ENCODE measurements at places on chromosomes 7 and 10.

GRCh38 chr7:40865441-40866233, 730.8 kb downstream of the SUGCT start:
- no peaks in the 10 kb centered on the region for H3K27me3 ChIP-seq
- H3K36me3 ChIP-seq: no peaks in the 10 kb centered on the region
- H3K4me1 ChIP-seq: no peaks in the 10 kb centered on the region
- DNase-seq: no peak
- H3K27ac ChIP-seq: no peak overlapping the region
- no peak overlapping the region for H3K4me3 ChIP-seq

DNA sequence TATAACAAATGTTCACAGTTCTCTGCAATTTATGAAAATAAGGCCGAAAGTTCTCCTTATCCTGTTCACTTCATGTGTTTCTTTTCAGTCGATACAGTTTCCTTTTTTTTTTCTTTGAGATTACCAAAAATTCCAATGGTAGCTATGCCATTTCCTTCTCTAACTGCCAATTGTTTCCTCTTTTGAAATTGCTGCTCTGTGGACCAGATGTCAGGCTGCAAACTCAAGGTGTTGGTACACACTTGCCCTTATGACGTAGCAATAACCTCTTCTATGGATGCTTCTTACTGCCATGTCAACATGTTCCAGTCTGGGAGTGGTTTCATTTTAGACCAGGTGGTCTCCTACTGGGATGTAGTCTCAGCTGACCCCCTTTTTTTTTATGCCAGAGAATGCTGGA, 52.9 kb downstream of the CASD1 start:
- DNase-seq: no peak
- no peaks in the 10 kb centered on the region for H3K27me3 ChIP-seq
- H3K4me1 ChIP-seq: no peaks in the 10 kb centered on the region
- no peak overlapping the region for H3K27ac ChIP-seq
- H3K36me3 ChIP-seq: peaks cover 23% of the 10 kb centered on the region
- H3K4me3 ChIP-seq: no peak overlapping the region

DNA sequence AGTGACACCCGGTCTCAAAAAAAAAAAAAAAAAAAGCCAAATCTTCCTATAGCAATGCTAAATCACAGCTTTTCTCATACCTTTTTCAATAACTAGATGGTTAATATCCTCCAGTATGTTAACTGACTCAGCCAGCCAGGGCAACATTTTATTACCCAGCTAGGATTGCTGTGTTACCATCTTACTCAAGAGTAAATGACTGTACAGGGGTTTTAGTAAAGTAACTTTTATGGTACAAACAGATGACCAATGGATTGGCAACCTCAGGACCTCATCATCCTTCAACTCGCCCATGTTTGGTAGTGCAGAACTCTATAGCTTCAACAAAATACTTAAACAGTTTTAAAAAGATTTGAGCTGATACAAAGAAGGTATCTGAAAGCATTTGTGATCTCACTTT, 59.5 kb downstream of the HBP1 start:
- H3K27me3 ChIP-seq: no peaks in the 10 kb centered on the region
- no peak overlapping the region for H3K4me3 ChIP-seq
- H3K27ac ChIP-seq: no peak overlapping the region
- H3K36me3 ChIP-seq: no peaks in the 10 kb centered on the region

- DNase-seq: no peak
- H3K27ac ChIP-seq: no peak overlapping the region
- no peak overlapping the region for H3K4me3 ChIP-seq
- H3K4me1 ChIP-seq: no peaks in the 10 kb centered on the region
- H3K27me3 ChIP-seq: no peaks in the 10 kb centered on the region
Observed at GRCh38 chr10:52965938-52966401, 193.4 kb upstream of the MBL2 start.

- H3K4me3 ChIP-seq: no peak overlapping the region
- H3K27me3 ChIP-seq: no peaks in the 10 kb centered on the region
- peaks cover 6% of the 10 kb centered on the region for H3K4me1 ChIP-seq
Observed at GRCh38 chr7:57216340-57216739, 84.1 kb upstream of the ZNF479 start.

GRCh38 chr10:95289003-95289920, 1.5 kb downstream of the PDLIM1 start:
- H3K4me3 ChIP-seq: peak overlapping the region; percentile 84
- no peak for DNase-seq
- H3K4me1 ChIP-seq: peaks cover 15% of the 10 kb centered on the region

DNA sequence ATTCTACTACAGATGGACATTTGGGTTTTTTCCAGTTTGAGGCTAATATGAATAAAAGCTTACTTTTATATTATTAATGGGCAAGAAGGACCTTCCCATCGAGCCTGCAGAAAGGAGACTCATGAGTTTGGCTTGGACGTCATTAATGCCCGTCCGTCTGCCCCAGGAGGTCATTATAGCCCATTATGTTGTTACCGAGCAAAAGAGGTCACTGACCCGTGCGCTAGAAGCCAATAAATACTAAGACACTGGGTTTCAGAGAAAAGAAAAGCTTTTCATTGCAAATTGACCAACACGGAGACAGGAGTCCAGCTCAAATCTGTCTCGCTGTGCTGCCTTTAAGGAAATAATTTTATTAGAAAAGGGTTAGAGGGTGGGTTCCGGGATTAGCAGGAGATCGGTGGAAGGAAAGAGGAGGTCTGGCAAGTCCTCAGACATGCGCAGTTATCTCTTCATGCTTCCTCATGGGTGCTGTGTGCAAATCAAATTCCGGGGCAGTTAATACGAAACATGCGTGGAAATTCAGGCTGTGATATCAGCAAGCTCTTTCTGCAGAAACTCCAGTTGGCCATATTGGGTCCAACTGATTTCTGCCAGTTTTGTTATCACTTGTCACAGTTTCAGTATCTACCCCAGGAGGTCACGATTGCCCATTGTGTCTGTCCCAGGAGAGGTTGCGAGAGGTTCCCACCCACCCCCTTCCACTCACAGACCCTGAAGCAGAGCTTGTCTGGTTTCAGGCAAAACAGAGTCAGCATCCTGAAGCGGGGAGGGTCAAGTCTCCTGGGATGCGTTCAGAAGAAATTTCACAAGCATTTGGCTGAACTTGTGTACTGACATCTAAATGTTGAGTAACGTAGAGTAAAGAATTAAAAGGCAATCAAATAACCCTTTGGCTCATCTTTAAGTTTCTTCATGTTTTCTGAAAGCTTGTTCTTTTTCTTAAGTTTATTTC, 1.1 kb upstream of the GALNTL5 start:
- H3K27me3 ChIP-seq: peaks cover 3% of the 10 kb centered on the region
- H3K36me3 ChIP-seq: peaks cover 5% of the 10 kb centered on the region
- no peaks in the 10 kb centered on the region for H3K4me1 ChIP-seq
- no peak for DNase-seq
- no peak overlapping the region for H3K4me3 ChIP-seq

DNA sequence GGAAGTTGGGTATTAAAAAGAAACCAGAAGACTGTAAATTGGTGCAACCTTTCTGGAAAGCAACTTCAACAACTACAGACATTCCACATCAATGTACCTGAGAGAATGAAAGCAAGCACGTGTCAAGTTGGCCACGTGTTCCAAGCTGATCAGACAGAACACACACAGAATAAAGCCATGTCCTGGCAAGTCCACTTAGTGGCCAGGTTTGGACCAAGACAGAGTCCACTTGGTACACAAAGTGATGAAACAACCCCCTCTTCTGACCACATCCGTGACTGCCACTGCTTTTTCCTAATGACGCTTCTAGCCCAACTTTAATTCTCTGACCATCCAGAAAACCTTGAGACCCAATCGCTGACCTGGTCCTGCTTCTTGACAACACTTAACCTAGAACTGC, 109.4 kb downstream of the ABLIM1 start:
- no peaks in the 10 kb centered on the region for H3K27me3 ChIP-seq
- peaks cover 58% of the 10 kb centered on the region for H3K4me1 ChIP-seq
- DNase-seq: no peak
- H3K4me3 ChIP-seq: peak overlapping the region; percentile 43
- H3K36me3 ChIP-seq: no peaks in the 10 kb centered on the region

GRCh38 chr10:71864911-71865361, 13.9 kb upstream of the PSAP start:
- no peaks in the 10 kb centered on the region for H3K4me1 ChIP-seq
- H3K27ac ChIP-seq: no peak overlapping the region
- H3K27me3 ChIP-seq: peaks cover 2% of the 10 kb centered on the region
- no peak for DNase-seq

DNA sequence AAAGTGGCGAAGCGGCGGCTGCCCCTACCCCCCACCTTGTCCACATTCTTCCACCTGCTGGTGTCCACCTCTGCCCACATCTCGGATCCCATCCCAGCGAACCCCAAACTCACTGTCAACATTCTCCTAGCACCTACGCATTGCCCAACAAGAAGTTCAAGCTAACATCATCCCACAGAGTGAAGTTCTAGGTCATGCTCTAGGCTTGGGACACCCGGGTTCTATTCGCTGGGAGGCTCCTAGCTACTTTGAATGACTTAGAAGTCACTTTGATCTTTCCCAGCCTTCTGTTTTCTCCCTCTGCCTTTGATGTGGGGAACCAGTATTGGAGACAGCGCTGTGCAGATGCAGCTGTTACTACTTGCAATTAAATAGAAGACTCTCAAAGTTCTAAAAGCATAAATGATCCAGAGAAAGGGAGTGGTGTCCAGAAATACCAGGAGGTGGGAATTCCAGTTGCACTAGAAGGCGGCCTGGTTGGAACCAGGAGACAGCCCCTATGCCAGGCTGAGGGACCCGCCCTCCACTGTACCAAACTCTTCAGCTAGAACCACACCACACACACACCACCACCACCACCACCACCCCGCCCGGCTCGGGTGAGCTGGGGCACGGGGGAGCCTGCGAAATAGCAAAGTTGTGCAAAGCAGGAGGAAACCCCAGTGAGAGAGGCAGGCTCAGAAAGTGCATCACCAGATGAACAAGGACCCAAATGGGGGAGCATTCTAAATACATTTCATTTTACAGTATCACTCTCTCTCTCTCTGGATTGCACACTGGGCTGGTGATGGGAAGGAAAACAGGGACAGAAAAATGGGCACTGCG, 5.5 kb upstream of the VGF start:
- no peak overlapping the region for H3K27ac ChIP-seq
- peaks cover 70% of the 10 kb centered on the region for H3K4me1 ChIP-seq
- H3K4me3 ChIP-seq: peak overlapping the region; percentile 67
- H3K27me3 ChIP-seq: peaks cover 66% of the 10 kb centered on the region
- H3K36me3 ChIP-seq: no peaks in the 10 kb centered on the region
- no peak for DNase-seq

DNA sequence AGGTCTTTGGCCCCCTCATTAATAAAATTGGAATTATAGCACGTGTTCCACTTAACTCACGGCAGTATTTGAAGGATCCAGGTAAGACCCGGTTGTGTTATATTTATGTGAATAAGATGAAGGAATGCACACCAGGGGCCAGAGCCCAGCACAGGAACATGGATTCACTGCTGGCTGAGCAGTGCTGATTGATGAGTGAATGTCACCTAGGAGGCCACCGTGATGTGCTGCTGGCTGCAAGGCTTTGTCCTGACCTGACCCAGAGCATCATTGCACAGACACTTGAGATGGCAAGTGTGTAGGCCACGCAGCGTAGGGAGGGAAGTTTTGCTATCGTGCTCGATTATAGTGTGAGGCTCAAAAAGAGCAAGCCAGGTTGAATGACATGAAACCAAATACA, 350.7 kb upstream of the MGMT start:
- peaks cover 18% of the 10 kb centered on the region for H3K4me1 ChIP-seq
- no peak for DNase-seq
- H3K36me3 ChIP-seq: no peaks in the 10 kb centered on the region
- no peak overlapping the region for H3K27ac ChIP-seq
- no peak overlapping the region for H3K4me3 ChIP-seq

- H3K36me3 ChIP-seq: no peaks in the 10 kb centered on the region
- DNase-seq: no peak
- no peaks in the 10 kb centered on the region for H3K4me1 ChIP-seq
- H3K4me3 ChIP-seq: no peak overlapping the region
- no peak overlapping the region for H3K27ac ChIP-seq
Observed at GRCh38 chr10:104844073-104844472, 203.0 kb downstream of the SORCS3 start.

- no peak for DNase-seq
- H3K4me1 ChIP-seq: no peaks in the 10 kb centered on the region
- H3K36me3 ChIP-seq: peaks cover 3% of the 10 kb centered on the region
- no peak overlapping the region for H3K4me3 ChIP-seq
- H3K27me3 ChIP-seq: peaks cover 7% of the 10 kb centered on the region
- no peak overlapping the region for H3K27ac ChIP-seq
Observed at GRCh38 chr7:107982042-107982840, 20.7 kb downstream of the LAMB1 start.

DNA sequence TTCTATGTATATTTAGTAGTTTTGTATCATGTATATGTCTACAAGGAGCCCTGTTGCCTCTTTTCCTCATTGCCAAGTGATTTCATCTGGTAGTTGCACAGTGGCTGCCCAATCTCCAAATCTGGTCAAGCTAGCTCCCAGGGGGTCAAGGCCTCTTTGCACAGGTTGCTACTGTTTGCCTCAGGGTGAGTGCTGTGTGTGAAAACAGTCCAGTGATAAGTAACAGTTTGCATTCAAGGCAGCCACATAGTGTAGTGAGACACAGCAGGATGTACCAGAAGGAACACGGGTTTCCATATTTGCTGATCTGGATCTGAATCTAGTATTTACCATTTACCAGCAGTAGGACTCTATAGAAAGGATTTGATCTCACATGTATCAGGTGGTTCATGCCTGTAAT, 13.3 kb upstream of the EPC1 start:
- peaks cover 13% of the 10 kb centered on the region for H3K36me3 ChIP-seq
- H3K27ac ChIP-seq: no peak overlapping the region
- no peak for DNase-seq
- H3K4me1 ChIP-seq: peaks cover 65% of the 10 kb centered on the region
- H3K27me3 ChIP-seq: no peaks in the 10 kb centered on the region

DNA sequence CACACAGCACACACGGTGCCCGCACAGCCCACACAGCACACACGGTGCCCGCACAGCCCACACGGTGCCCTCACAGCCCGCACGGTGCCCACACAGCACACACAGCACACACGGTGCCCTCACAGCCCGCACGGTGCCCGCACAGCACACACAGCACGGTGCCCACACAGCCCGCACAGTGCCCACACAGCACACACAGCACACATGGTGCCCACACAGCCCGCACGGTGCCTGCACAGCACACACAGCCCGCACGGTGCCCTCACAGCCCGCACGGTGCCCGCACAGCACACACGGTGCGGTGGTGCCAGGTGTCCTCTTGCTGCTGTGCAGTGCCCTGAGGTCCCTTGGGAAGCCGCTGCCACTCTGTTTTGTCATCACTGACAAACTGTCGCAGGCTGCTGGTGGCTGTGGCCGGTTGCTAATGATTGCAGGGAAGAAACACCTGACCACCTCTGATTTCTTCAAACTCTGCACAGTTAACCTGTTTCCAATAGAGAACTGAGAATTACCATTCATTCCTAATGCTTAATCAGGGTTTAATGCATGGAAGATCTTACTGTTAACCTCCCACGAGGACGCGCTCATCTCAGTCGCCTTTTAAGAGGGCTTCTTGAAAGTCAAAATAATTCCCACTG, 66.9 kb downstream of the GLRX3 start:
- H3K4me3 ChIP-seq: no peak overlapping the region
- no peaks in the 10 kb centered on the region for H3K36me3 ChIP-seq
- no peaks in the 10 kb centered on the region for H3K27me3 ChIP-seq
- peaks cover 4% of the 10 kb centered on the region for H3K4me1 ChIP-seq

All from naive thymus-derived CD8-positive, alpha-beta T cell (primary cell).